Esophagus muscularis mucosa (tissue), 4 donors: ENCODE measurements at places on chromosomes 4 and X.

DNA sequence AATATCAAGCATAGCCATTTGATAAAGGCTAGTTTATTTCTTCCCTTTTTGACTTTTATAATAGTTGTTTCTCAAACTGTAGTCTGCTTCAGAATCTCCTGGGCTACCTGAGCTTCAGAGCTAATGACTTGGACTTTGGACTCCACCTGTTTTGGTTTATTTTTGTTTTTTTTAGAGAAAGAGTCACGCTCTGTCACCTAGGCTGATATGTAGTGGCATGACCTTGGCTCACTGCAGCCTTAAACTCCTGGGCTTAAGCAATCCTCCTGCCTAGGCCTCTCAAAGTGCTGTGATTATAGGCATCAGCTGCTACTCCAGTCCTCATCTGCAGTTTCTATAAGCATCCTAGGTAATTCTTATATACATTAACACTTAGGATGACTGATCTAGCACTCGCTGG, 90.5 kb downstream of the DDIT4L start:
- no peak overlapping the region for H3K4me3 ChIP-seq
- no peak for DNase-seq
- no peaks in the 10 kb centered on the region for H3K27me3 ChIP-seq
- H3K36me3 ChIP-seq = no peaks in the 10 kb centered on the region

GRCh38 chr4:15238720-15239119, 189.1 kb upstream of the C1QTNF7 start:
- peaks cover 8% of the 10 kb centered on the region for H3K4me1 ChIP-seq
- no peaks in the 10 kb centered on the region for H3K36me3 ChIP-seq
- H3K27ac ChIP-seq = no peak overlapping the region
- DNase-seq = no peak
- H3K4me3 ChIP-seq = no peak overlapping the region

GRCh38 chrX:68415316-68415715, 18.0 kb downstream of the OPHN1 start:
- H3K27ac ChIP-seq = no peak overlapping the region
- H3K27me3 ChIP-seq = no peaks in the 10 kb centered on the region
- no peaks in the 10 kb centered on the region for H3K36me3 ChIP-seq

DNA sequence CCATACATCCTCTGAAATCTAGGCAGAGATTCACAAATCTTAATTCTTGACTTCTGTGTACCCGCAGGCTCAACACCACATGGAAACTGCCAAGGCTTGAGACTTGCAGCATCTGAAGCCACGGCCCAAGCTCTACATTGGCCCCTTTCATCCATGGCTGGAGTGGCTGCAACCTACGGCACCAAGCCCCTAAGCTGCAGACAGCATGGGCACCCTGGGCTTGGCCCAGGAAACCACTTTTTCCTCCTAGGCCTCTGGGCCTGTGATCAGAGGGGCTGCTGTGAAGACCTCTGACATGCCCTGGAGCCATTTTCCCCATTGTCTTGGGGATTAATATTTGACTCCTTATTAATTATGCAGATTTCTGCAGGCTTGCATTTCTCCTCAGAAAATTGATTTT, 457.9 kb downstream of the GRIA2 start:
- DNase-seq = no peak
- H3K27me3 ChIP-seq = no peaks in the 10 kb centered on the region
- H3K27ac ChIP-seq = no peak overlapping the region
- no peak overlapping the region for H3K4me3 ChIP-seq
- H3K4me1 ChIP-seq = no peaks in the 10 kb centered on the region
